Occipital lobe (tissue), 3 donors: ENCODE measurements at places on chromosomes 6 and 20. TPM values are rescaled to one million over a fixed set of nuclear protein-coding genes. Genes with fewer than 3 reads are reported as not detected.

DNA sequence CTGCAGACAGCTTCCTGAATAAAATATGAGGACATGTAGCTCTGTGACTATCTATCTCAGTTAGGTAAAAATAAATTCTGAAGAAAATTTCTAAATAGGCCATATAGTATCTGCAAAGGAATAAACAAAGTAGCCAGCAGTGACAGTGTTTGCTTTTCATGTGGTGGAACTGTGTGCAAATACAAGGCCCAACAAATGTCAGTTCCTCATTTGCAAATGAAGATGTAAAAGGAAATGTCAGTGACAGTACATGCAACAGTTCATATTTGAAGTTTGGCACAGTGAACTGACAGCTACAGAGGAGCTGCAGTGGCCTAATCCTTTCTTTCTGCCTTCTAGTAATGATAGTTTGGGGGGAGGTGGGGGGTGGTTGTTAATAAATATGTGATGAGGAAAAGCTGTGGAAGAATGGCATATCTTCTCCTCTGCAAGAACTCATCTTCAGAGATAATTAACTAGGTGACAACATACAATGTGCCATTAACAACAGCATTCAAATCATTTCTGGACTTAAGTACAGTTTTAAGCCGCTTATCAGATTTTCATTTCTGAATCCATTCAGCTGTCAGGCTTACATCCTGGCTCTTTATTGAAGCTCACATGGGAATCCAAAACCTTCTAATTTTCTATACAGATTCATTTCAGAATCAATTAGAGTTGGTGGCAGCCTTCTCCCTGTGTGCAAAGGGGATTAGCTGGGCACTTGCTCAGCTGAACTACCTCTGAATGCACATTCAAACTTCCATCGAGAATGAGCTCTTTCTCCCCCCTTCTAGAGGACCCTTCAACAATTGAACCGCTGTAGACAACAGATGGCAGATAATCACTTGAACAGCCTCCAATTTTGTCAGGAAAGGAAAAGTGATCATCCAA is 1059.0 kb upstream of the EPHA7 start:
- no peak for DNase-seq

DNA sequence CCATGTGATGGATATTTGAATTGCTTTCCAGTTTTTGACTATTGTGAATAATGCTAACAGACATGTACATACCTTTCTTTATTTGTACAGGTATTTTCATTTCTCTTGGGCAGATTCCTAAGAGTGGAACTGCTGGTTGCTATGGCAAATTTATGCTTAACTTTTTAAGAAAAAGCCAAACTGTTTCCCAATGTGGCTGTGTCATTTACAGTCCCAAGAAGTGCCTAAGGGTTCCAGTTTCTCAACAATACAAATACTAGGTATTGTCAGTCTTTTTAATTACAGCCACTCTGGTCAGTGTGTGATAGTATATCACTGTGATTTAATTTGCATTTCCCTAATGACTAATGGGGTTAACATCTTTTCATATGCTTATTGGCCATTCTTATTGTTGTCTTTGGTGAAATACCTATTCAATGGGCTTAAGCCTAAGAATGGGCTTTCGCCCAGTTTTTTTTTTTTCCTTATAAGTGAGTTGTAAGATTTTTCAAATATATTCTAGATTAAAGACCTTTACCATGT is 10.3 kb downstream of the REPS1 start:
- DNase-seq = no peak

DNA sequence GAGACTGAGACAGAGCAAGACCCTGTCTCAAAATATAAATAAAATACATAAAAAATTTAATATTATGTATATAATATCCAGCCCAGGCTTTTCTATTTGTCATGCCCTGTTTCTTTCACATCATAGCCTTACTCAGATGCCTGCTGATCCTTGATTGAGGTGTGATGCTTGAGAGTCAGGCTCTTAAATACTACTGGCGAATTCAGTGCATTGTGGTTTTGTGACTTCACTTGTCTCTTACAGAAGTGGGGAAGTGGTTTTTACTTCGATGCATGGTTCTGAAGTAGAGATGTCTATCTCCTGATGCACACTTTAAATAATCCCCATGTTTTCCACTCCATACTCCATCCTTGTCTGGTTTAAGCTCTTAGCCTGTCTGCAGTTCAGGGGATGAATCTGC is 29.1 kb downstream of the ASXL1 start:
- no peak for DNase-seq

RIPOR2 gene
- total RNA-seq = 17.8 TPM

DYNLT1 gene
- total RNA-seq = 75.6 TPM

HECA gene
- 62.5 TPM for total RNA-seq

GRCh38 chr20:24993337-24994185 is 1.0 kb upstream of the APMAP start:
- no peak for DNase-seq

DNA sequence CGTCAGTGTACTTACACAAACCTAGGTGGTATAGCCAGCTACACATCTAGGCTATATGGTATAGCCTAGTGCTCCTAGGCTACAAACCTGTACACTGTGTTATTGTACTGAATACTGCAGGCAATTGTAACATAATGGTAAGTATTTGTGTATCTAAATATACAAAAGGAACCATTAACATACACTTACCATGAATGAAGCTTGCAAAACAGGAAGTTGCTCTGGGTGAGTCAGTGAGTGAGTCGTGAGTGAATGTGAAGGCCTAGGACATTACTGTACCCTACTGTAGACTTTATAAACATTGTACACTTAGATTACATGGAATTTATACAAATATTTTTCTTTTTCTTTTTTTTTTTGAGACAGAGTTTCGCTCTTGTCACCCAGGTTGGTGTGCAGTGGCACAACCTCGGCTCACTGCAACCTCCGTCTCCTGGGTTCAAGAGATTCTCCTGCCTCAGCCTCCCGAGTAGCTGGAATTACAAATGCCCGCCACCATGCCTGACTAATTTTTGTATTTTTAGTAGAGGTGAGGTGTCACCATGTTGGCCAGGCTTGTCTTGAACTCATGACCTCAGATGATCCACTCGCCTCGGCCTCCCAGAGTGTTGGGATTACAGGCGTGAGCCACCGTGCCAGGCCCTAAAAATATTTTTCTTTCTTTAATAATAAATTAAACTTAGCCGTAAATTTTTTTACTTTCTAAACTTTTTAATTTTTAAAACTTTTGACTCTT is 15.4 kb upstream of the KIAA1755 start:
- DNase-seq = no peak

GLP1R gene
- total RNA-seq = not detected

DNA sequence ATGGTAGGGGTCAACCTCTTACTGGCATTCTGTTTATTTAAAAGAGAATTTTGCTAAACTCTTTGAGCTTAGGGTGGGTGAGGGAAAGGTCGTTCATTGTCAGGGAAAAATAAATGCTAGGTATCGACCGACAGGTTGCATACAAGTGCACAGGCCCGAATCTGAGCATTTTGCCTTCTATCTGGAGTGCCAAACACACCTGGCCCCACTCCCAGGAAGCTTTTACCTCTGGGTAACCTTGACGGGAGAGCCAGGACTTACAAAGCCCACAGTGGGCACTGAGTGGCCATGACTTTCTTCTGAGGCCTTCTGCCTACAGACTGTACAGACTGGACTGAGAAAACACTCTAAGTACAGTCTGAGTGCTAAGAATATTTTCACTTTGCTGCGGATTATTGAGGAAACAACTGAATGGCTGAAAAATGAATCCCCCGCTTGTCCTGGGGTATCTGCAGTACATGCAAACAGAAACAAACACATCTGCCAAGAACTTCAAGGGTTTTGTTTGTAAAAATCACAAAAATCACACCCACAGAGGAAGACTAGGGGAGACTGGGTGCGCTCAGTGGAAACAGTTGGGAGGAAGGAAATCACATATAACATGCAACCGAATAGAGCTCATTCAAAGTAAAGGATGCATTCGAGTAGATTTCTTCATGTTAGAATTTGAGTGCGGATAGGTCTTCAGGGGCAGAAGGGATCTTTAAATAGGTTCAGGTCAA is 152.8 kb downstream of the NFATC2 start:
- no peak for DNase-seq

RALY gene
- 56.8 TPM for total RNA-seq

TRIM40 gene
- total RNA-seq = not detected
